ENCODE measurements at places on chromosomes 16 and 17. TPM values are rescaled to one million over a fixed set of nuclear protein-coding genes. Genes with fewer than 3 reads are reported as not detected.

Gene TVP23C
- total RNA-seq, result 6.9 TPM

Gene YPEL2
- 2.6 TPM for total RNA-seq

Gene KRTAP4-6
- not detected for total RNA-seq

Gene CTCF
- total RNA-seq, result 36.0 TPM

Gene CCL23
- total RNA-seq, result not detected

Gene RRAD
- 53.2 TPM for total RNA-seq

Gene CSH2
- total RNA-seq, result not detected

Gene CHST4
- 0.13 TPM for total RNA-seq

Gene MAP2K6
- total RNA-seq, result 7.2 TPM

Gene DHRS7C
- total RNA-seq, result not detected

Gene ZP2
- not detected for total RNA-seq

Gene USP43
- 4.1 TPM for total RNA-seq

Gene DPEP1
- 1.1 TPM for total RNA-seq

Gene ABCC11
- 0.06 TPM for total RNA-seq

Gene ABCA10
- 0.10 TPM for total RNA-seq

Gene FADS6
- not detected for total RNA-seq

Gene POLR3E
- 36.4 TPM for total RNA-seq

Gene RNF222
- total RNA-seq, result not detected

Gene ZNF75A
- 9.5 TPM for total RNA-seq

Gene SLFN14
- not detected for total RNA-seq

Gene MYO1D
- 1.8 TPM for total RNA-seq

Gene TBC1D28
- not detected for total RNA-seq

Gene RHBDL1
- 1.2 TPM for total RNA-seq

Gene ZKSCAN2
- 2.0 TPM for total RNA-seq

Gene CDH3
- total RNA-seq, result 0.35 TPM

Gene P2RX5
- total RNA-seq, result 24.9 TPM

Gene CTRB2
- 0.16 TPM for total RNA-seq

Gene EVI2B
- not detected for total RNA-seq

Gene PHF23
- total RNA-seq, result 97.0 TPM

Gene SNF8
- total RNA-seq, result 311 TPM

Gene SLC46A1
- total RNA-seq, result 15.0 TPM

Gene ZPBP2
- total RNA-seq, result not detected

Gene COG4
- total RNA-seq, result 28.7 TPM

Gene CCL7
- total RNA-seq, result 0.22 TPM

Gene CACNG5
- total RNA-seq, result not detected

Gene RAB37
- 1.4 TPM for total RNA-seq

Gene FLYWCH1
- 23.8 TPM for total RNA-seq

Gene RNF157
- total RNA-seq, result 8.3 TPM

Gene JMJD8
- 75.8 TPM for total RNA-seq

Gene CD300LB
- not detected for total RNA-seq

Gene TEKT5
- not detected for total RNA-seq

Gene CENPT
- 28.3 TPM for total RNA-seq

Gene TBX2
- 6.0 TPM for total RNA-seq

Gene LITAFD
- total RNA-seq, result not detected

Gene GRAPL
- 0.22 TPM for total RNA-seq

Gene GAS7
- 0.32 TPM for total RNA-seq
